ENCODE measurements at places on chromosomes 11 and 22.

DNA sequence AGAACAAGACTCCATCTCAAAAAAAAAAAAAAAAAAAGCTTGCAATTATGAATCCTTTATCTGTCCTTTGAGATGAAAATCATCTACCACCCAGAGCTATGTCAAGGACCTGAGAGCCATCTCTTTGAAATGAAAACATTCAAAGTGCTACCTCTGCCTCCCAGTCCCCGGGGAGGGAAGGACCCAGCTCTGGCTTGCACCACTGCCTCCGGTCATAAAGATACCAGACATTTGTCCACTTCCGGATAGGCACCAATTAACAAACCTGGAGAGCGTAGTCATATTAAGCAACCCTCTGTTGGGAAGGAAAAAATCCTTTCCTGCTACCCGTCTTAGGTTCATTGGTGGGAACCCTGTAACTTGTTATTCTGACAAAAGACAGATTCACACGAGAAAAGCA, 98.6 kb downstream of the ARHGAP8 start:
- DNase-seq = no peak

DNA sequence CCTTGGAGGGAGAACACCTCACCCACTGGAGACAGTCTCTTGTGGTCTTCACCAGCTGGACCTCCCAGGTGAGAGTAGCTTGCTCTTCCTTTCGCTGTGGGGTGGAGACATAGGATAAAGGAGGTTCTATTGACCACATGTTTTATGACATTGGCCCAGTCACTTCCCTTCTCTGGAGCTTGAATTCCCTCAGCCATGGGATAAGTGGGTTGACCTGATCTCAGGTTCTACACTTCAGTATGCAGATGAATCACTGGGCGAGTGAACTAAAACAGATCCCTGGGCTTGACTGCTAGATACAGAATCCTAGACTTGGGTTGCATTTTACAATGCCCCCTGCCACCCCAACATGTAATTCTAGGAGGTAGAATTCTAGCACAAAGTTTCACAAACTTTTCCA, 54.8 kb upstream of the PRSS23 start:
- DNase-seq = no peak

- no peak for DNase-seq
Observed at GRCh38 chr11:106086850-106087249, 9.4 kb downstream of the AASDHPPT start.

DNA sequence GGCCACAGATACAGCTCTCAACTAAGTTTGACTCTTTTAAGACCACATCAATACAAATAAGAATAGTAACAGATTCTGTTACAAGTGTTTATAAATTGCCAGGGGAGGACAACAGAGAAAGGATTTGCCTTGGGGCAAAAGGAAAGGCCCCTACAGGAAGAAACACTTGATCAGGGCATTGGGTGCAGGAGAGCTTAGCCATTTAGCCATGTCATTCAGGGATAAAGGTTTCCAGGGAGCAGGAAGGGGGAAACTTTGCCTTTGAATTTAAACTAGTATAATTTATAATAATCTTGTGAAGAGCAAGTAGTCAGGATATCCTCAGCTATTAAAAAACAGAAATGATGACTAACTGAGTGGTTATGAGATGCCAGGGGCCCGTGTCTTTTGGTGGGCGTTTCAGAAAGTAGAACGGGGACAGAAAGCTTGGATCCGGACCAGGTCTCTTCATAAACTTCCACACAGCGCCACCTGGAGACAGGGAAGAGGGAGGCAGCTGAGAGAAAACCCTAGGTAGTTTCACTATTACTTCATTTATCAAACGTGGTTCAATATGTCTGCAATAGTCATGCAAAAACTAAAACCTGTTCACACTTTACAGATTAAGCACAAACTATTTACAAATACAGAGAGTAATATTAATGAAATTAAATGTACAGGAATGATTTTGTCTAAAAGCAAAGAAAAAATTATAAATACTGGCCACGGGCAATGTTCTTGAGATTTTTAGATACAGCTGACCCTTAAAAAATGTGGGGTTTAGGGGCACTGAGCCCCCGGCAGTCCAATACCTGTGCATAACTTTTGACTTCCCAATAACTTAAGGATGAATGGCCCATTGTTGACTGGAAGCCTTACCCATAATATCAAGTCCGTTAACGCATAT, 11.0 kb upstream of the SLC5A4 start:
- peak; percentile 41 for DNase-seq

DNA sequence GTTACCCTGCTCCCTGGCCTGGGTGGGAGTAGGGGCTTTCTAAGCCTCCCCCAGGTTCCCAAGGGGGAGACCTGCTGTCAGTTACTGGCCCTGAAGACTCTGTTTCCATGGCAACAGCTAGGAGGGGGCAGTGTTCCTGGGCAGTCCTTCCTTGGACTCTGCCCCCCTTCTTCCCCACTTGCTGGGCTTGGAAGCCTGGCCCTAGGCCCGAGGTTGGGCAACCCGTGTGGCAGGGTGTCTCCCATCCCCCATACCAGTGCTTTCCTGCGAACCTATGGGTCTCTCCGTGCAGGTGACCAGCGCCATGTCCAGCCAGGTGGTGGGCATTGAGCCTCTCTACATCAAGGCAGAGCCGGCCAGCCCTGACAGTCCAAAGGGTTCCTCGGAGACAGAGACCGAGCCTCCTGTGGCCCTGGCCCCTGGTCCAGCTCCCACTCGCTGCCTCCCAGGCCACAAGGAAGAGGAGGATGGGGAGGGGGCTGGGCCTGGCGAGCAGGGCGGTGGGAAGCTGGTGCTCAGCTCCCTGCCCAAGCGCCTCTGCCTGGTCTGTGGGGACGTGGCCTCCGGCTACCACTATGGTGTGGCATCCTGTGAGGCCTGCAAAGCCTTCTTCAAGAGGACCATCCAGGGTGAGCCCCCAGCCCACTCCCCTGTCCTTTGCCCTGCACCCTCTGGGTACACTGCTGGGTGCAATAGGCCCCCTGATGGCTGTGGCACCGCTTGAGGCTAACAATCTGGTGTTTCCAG, 1.7 kb downstream of the ESRRA start:
- no peak for DNase-seq

- DNase-seq = no peak
Observed at GRCh38 chr11:75490221-75491181, 35.2 kb downstream of the GDPD5 start.

DNA sequence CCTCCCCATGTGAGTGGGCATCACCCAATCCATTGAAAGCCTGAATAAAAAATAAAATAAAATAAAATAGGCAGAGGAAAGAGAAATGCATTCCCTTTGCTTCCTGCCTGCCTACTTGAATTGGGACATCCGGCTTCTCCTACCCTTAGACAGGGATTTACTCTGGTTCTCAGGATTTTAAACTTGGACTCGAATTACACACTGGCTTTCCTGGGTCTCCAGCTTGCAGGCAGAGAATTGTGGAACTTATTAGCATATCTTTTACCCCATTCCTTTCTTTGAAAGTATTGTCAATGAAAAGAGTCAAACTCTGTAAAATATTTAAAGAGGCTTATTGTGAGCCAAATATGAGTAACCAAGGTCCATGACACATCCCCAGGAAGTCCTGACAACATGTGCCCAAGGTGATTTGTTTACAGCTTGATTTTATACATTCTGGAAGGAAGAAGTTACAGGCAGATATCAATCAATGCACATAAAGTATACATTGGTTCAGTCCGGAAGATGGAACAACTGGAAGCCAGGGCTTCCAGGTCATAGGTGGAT, 78.4 kb upstream of the CCDC90B start:
- no peak for DNase-seq

DNA sequence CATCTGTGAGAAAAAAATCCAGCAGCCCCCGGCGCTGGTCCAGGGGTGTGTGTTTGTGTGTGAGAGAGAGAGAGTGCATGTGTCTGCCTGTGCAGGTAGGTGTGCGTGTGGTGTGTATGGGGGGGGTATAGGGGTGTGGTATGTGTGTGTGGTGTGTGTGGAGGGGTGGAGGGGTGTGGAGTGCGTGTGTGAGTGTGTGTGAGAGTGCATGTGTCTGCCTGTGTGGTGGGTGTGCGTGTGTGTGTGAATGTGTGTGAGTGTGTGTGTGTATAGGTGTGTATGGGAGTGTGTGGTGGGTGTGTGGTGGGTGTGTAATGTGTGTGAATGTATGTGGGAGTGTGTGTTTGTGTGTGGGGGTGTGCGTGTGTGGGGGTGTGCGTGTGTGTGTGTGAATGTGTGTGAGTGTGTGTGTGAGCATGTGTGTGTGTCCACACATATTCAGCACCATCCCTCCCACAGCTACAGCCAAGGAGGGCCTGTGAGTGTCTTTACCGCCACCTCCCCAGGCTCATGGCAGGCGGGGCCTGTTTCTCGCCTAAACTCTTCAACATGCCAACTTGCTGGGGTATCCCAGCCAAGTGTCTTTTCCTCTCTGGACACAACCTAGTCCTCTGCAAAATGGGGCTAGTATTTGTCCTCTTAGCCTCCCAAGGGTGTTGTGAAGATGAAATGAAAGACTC, 11.9 kb downstream of the LMO1 start:
- no peak for DNase-seq

DNA sequence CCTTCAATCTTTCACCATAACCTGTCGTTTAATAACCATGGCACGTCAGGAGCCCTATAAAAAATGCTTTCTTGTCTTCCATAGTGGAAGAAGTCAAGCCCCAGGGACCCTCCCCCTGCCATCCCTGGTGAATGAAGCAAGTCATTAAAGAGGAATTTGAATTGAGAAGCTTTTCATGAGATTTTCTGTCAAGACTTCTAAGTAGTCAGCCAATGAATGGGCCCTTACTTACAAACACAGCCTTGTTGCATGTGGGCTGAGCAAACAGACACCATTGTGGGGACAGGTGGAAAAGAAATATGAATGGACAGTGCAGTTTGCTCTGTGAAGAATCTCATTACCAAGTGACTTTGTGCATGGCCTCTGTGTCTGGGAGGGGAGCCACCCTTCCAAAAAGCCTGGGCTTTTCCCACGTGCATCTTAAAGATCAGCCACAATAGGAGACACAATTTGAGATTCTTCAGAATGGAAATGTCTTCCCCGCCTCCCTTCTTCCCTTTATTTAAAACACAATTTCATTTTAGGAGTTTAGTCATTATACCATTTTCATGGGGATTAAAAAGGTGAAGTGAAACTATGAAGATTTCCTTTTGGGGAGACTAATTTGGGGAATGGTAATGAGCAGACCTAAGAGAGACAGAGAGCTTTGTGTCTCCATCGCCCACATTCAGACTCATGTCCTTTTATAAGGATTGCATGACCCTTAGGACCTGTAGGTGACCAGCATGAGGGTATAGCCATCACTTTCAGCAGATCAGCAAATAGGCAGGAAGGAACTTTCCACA, 152.0 kb downstream of the LRRC4C start:
- no peak for DNase-seq

DNA sequence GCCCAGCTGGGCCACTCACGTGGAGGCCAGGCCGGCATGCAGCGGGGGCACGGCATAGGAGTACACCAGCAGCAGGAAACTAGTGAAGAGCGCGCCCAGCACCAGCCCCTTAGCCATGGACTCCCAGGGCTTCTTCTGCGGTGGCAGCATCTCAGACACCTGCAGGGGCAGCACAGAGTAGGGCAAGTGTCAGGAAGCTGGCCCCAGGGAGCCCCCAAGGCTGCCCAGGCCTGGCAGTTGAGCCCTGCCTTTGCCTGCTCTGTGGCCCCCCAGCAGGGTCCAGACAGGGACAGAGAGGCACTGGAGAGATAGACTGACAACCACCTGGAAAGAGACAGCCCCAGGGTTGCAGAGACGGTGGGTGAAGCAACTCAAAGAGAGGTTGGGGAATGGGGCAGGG, 10.7 kb upstream of the SEC14L6 start:
- no peak for DNase-seq

GRCh38 chr11:66889960-66890359, 33.1 kb downstream of the LRFN4 start:
- no peak for DNase-seq

DNA sequence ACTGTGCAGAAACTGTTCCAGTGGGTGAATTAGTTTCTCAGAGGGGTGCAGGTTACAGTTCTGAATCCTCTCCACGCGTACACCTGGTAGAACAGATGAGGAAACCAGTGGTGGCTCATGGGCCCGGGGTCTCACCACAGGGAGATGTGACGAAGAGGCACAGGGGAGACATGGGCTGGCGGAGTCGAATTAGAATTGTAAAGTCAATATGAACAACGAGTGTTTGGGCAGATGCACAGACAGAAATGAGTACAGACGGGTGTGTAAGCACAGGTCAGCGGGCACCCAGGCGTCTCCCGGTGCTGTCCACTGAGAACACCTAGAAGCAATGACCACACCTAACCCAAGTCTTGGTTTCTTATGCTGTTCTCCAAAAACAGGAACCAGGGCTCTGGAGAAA, 41.8 kb downstream of the GNB1L start:
- no peak for DNase-seq

DNA sequence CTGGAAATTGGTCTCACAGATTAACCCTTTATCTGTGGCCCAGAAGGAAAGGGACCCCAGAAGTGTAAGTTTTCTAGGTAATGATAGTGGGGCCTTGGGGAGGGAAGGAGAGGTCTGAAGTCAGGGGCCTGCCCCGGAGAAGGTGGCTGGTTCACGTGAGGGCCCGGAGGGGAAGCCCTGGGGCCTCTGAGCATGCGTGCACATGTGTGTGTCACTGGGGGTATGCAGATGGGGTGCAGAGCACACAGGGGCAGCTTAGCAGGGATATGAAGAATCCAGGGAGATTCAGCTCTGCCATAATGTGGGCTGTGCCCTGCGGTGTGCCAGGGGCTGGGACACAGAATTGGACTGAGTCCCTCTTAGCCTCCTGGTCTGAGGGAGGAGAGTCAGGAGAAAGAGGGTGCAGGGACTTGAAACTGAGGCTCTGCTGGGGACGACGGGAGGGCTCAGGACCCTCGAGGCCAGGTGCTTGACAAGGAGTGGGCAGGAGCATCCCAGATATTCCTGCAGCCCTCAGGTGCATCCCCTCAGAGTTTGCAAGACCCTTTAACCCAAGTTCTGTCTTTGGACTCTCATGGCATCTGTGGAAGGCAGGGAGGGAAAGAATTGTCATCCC, 15.5 kb downstream of the MYO7A start:
- DNase-seq = no peak

GRCh38 chr22:46688949-46689348, 49.1 kb downstream of the CERK start:
- no peak for DNase-seq

GRCh38 chr11:129787532-129788155, 28.0 kb upstream of the TMEM45B start:
- DNase-seq = no peak

DNA sequence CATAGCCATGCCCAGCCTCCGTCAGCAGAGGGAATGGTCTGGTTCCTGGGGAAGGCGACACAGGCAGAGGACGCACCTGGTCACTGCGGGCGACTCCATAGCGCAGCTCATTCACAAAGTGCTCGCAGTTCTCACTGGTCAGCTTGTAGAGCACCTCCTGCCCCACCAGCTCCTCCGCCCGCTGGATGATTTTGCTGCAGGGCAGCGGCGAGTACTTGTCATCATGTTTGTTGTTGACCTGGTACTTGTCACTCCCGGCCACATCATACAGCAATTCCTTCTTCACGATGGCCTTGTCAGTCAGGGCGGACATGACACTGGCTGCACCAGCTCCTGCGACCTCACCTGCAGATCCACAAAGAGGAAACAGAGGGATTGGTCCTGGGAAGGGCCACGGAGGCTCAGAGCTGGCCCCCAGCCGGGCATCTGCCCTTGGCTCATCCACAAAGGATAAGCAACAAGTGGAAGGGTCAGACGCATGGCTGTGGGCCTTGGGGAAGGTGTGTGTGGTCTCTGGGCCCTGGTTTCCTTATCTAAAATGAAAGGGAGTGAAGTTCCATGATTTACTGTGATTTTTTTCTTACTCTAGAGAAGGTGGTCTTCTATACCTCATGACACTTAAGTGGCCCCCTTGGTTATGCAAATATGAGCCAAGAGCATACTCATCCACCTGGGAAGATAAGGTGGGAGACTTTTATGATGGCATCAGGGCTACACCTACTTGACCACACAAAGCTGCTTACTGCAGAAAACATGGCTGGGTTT, 24.0 kb downstream of the PLAAT3 start:
- no peak for DNase-seq
